Activated CD8-positive, alpha-beta memory T cell treated with anti-CD3 and anti-CD28 coated beads, Interleukin-2, amount 50 U/mL, for 48 hours (primary cell): ENCODE measurements at places on chromosomes 7 and 10.
A peak's percentile ranks its signal among the peaks of the same experiment; 100 is the strongest.

GRCh38 chr10:119162452-119163092, 2.9 kb downstream of the SFXN4 start:
- no peak for DNase-seq

GRCh38 chr7:150877536-150877935, 25.2 kb downstream of the AOC1 start:
- no peak for DNase-seq

- no peak for DNase-seq
Measured at GRCh38 chr7:99448855-99449254, 10.1 kb downstream of the CPSF4 start.

GRCh38 chr7:68309806-68310205, 1288.5 kb upstream of the AUTS2 start:
- DNase-seq, result no peak

DNA sequence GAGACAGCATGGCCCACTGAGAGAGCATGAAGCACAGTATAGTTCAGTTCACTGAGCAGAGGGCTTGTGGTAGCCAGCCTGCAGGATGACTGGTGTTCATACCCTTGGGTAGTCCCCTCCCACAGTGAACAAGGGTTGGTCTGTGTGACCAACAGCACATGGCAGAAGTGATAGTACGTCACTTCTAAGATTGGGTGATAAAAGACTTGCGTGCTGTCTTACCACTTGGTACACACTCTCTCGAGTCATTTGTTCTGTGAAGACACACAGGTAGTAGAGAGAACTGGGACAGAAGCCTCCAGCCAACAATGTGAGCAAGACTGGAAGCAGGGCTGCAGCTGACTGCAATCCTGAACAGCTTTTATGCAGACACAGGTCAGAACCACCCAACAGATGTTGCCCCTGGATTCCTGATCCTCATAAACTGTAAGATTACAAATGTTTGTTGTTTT, 14.6 kb downstream of the EPC1 start:
- DNase-seq, result peak; percentile 83

- no peak for DNase-seq
Measured at GRCh38 chr10:91679296-91679695, 46.4 kb upstream of the PPP1R3C start.

- DNase-seq, result no peak
Measured at GRCh38 chr7:80453699-80454340, 58.0 kb downstream of the GNAT3 start.

GRCh38 chr10:79001082-79001885, 67.5 kb upstream of the ZMIZ1 start:
- no peak for DNase-seq

DNA sequence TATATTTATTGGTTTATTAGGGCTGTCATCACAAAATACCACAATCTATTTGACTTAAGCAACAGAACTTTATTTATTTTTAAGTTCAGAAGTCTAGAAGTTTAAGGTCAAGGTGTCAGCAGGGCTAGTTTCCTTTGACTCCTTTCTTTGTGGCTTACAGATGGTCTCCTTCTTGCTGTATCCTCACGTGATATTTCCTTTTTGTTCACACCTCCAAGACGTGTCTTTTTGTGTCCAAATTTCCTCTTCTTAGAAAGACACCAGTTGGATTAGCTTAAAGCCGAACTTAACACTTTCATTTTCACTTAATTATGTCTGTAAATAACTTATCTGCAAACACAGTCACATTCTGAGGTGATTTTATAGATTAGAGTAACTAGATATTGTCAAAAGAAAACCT, 631.4 kb upstream of the POT1 start:
- DNase-seq, result no peak

DNA sequence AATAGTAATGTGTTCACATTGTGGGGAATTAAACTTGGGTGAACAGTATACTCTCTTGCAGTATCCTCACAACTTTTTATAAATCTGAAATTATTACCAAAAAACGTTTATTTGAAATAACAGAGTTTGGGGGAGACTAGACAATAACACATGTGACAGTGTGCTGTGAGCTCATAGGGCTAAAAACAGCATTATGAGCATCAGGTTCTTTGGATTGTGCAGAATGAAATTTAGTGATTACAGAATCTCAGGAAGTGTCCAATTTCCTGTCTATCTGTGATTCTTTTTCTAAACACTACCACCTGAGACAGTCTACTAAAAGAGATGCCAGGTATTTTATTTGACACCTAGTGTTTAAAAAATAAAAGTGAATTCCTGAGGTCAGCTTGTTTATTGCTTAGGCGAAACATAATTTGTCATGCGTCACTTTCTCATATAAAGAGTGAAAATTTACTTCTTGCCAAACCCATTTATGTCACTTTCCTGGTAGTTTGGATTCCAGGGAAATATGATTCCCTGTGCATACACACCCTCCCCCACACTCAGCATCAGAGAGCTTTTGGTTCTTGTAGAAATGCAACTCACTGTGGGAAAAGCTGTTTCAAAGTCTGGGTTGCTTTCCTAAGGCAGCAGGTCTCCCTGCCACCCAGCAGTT, 71.2 kb downstream of the AOAH start:
- no peak for DNase-seq

GRCh38 chr10:80760914-80761371, 223.2 kb downstream of the SH2D4B start:
- DNase-seq, result no peak

DNA sequence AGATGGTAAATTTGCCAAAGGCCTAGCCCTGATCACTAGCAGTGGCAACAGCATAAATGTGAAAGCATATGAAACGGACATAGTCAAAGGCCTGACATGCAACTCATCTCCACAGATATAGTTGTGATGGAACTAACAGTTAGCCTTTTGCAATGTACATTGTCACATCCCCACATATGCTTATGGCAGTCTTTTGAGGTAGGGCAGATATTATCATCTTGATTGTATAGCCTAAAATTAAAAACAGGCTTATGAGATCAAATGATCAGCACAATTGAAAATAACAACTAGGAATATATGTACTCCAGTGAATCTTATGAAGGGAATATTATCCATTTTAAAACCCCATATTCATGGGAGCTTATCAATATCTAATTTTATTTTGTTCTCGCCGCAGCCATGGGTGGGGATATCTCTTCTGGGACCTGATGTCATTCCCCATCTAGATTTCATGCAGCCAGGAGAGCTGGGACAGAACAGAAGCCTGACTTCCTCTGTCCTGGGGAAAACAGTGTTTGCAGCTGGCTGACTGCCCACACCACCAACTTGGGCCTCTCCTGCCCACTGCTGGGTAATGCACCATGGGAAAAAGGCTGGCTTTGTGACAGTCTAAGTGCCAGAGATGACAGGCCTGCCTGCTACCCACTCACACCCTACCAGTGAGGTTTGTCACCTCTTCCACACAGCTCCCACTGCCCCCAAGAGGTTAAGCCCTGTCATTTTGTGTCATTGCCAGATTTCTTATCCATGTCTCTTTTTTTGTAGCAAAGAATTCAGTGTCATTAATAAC, 180.2 kb upstream of the FZD1 start:
- no peak for DNase-seq

DNA sequence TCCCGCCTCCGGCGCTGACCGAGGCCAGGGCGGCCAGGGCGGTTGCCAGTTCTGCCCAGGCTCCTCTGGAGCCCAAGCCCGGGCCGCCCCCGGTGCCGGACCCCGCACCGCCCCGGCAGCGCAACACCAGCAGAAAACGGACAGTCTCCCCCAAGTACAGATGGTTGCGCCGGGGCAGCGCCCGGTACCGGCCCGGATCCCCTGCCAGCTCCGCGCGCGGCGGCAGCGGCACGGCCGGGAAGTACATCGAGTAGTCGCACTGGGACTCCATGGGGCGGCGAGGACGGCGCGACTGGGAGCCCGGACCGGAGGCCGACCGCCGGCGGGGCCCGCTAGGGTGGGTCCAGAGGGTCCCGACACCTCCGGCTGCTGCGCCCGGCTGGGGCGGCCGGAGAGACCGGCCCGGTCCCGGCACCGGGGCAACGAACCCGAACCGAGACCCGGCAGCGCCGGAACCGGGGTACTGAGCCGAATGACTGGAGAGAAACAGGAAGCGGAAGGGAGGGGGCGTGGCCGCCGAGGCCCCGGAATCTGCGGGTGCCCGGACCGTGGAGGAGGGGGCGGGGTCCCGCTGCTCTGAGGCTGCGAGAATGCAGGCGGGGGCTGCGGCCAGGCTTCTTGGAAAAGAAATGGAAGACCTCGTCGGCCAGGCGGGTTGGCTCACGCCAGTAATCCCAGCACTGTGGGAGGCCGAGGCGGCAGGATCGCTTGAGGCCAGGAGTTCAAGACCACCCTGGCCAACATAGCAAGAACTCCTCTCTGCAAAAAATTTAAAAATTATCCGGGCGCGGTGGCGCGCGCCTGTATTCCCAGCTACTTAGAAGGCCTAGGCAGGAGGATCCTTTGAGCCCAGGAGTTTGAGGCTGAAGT, at the start of gene TRAPPC14:
Gene TRAPPC14, minus strand, starts transcription at position 495 of the 870 bp plus-strand sequence. Its CDS starts 224 bp downstream, at position 271.
- peak; percentile 96 for DNase-seq

DNA sequence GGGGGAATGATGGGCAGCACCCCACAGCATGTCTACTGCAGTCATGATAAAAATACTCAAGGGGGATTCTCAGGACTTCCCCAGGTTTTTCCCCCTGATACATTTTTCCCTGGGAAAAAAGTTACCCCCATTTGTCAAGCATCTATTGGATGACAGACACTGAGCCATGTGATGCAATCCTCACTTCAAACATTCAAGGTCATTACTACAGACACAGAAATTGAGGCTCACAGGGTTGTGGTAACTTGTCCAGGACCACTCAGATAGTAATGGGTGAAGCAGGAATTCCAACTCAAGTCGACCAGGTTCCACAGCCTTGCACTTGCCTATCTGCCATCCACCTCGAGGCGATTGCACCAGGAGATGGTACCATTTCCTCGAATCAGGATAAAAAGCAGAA, 31.7 kb downstream of the PPP1R3C start:
- no peak for DNase-seq

DNA sequence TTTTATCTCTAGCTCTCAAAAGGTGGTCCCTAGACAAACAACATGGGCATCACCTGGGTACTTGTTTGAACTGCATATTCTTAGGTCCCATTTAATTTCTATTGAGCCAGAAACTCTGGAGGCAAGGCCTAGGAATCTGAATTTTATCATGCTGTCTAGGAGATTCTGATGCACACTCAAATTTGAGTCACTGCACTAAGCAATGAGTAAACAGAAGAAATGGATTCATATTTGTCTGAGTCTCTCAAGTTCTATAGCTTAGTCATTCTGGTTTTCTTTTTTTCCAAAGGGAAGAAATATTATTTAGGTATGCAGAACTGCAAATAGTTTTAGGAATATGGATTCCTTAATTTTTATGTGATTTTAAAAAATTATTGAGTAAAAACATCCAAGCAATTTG, 185.5 kb downstream of the SEMA3A start:
- no peak for DNase-seq

DNA sequence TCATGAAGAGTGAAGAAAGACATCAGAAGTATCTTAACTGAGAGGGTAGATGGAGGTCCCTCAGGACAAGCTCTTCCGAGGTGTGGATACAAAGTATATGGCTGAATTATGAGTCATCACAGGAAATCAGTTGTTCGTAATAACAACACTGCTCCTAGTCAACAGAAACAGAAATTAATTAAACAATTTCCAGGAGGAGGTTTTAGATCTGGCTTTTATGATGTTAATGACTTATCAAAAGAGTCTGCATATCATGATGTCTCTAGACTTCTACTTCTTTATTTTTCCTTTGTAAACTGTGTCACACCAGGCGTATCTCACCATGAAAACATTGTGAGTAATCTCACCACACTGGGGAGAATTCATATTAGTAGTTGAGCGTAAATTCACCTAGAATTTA, 31.2 kb downstream of the OSBPL3 start:
- no peak for DNase-seq

GRCh38 chr7:47405286-47405904, 176.5 kb downstream of the TNS3 start:
- no peak for DNase-seq

- DNase-seq, result no peak
Measured at GRCh38 chr10:62348029-62348428, 26.1 kb upstream of the ZNF365 start.

DNA sequence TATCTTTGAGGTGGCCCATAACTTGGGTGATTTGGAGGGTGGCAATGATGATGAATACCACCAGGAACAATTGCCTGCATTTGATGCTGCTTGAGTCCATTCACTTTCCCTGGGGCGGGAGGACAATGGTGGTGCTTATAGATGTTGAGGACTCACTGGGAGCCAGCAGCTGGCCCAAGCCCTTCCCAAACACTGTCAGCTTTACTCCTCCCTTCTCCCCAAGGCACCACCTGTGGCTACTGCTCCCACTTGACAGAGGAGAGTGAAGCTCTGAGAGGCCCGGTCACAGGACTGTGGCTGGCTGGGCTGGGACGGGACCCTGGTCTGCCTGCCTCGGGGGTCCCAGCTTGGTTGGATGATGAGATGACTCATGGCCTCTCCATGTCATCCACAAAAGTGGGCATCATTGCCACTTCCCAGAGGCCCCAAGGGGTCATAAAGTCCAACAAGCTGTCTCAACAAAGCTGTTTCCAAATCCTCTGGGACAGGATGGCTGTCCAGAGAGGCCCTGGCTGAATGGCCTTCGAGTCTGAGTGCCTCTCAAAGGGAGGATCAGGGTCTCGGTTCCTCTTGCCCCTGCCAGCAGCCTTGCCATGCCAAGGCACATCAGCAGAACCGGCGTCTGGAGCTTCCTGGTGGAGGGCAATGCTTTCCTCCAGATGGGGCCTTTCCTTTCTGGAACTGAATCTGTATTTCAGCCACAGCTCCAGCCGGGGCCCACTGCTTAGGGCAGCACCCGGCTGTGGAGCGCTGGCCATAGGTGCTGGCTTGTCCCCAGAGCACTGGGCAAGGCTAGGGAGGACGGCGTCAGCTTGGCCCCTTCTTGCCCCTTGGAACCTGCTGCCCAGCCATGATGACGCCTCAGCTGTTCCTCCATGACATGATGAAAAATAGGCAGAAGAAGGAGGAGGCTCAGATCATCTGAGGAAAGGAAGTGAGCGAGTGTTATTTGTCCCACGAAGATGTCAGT, 47.0 kb upstream of the PLEKHA1 start:
- no peak for DNase-seq

DNA sequence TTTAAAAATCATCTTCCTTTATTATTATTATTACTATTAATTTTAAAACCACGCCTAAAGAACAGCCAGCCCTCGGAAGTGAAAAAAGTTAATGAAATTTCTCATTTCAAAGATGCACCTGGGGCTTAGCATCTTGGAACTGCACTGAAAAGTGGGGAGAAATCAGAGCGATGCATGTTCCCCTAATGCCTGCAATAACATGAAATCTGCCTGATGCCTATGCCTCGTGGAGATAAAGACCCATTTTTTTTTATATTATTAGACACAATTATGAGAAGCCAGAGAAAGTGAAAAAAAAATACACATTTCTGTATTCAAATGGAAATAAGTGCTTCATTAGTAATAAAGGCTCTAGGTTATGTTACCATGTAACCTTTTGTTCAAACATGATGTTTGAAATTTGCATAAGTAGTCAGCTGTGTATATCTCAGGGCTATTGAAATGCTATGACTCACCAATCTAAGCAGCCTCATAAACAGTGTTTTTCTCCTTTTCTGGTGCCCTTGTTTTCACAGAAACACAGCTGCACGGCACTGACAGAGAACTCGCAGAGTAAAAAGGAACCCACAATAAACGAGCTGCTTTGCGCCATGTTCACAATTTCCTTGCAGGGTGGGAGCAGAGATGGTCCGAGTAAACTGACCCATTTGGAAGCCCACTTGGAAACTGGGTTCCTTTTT, 175.8 kb upstream of the PRKCQ start:
- no peak for DNase-seq

- DNase-seq, result no peak
Measured at GRCh38 chr7:89028319-89028718, 232.8 kb upstream of the TEX47 start.
